ENCODE measurements at places on chromosomes 7 and 10.
A peak's percentile ranks its signal among the peaks of the same experiment; 100 is the strongest.

DNA sequence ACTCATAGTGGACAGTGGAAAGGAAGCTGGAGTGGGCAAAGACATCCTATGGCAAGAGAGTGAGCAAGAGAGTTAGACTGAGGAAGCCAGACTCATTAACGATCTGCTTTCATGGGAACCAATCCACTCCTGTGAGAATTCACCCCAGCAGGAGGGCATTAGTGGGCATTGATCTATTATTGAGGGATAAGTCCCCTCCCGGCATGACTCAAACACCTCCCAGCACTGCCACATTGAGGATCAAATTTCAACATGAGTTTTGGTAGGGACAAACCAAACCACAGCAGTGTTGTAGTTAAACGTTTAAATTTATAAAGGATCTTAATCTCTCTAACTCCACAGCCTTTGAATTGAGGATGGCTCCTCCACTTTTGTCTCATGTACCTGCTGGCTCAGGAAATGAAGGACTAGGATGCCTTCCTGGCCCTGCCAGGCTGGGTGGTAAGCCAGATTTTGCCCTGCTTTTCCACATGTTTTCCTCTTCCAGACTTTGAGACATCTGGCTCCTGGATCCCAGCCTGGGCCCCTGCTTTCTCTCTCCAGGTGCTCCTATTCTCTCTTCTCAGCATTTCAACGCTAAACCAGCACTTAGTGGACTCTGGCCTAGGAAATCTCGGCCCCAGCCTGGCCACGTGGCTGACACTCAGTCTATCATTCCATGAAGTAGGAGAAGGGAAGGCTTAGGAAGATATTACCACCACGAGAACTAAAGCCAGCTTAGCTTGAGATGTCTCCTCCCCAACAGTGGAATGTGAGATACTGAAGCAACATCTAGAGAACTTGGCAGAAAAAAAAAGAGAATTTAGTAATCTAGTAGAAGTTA, 96.5 kb upstream of the PIP4K2A start:
- DNase-seq: no peak

DNA sequence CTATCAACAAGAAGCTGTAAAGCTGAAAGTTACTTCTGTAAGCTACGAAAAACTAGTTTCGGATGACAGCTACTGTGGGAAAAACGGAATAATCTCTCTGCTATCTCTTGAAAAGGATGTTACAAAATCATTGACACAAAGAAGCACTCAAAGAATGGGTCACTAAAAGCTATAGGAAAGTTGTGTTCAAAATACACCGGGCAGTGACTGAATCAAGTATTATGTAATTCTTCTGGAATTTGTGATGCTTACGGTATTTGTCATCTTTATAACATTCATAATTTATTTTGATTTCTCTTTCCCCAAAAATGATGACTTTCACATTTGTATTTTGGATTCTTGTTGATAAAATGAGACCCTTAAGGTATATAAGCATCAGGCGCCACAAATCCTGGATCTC, 112.1 kb upstream of the KLF6 start:
- DNase-seq: no peak

GRCh38 chr10:96935148-96935547, 103.0 kb downstream of the LCOR start:
- no peak for DNase-seq

- no peak for DNase-seq
Observed at GRCh38 chr7:128841921-128842673, 11.9 kb downstream of the FLNC start.

- DNase-seq: no peak
Observed at GRCh38 chr7:56028942-56029630, 22.2 kb downstream of the PSPH start.

DNA sequence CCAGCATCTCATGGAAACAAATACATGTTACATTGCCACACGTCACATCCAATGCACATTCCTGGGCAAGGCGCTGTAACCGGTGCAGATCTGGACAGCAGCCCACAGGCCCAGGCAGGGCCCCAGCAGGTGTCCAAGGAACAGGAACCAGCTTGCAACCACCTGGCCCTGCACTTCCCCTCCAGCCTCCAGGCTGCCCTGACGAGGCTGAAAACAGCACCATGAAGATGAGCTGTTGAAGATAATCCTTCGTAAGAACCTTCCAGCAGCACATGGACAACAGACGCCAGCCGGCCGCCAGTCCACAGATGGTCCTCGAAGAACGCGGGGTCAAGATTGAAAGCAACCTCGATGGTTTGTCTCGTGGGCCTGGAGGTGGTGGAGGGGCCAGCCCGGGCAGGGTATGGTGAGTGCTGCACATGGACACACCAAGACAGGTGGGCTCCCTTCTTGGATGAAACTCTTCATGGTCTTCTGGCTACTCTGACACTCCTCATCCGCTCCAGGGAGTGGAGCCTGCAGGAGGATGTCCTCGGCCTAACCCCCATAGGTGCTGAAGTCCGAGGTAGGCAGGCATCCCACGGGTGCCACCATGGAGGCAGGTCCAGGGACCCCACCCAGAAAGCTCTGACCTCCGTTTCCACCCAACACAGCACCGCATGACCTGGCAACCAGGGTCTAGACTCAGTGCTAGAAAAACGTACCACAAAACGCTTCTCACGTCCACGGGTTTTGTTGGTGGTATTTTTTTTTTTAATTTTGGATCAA, 22.9 kb downstream of the PDGFA start:
- DNase-seq: no peak

GRCh38 chr10:68869623-68870022, 31.5 kb upstream of the DDX50 start:
- DNase-seq: no peak

GRCh38 chr7:97601931-97602457, 129.9 kb upstream of the TAC1 start:
- DNase-seq: no peak

DNA sequence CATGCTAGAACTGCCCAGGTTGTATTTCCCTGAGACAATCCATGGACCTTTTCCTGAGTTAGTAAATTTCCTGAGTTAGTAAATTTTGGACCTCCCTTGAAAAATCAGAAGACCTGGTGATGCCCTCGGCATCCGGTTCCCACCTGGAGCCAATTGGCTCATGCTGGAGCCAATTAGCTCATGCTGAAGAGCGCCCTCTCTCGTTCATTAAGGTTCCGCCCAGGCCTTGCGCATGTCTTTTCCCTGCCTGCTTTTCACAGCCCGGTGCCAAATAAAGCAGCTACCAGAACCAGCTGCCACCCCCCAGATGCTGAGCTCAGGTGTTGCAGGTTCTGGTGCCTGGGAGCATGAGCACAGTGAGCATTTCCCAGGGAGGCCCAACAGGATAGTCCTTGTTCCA, 96.2 kb downstream of the APBB1IP start:
- DNase-seq: no peak

- DNase-seq: no peak
Observed at GRCh38 chr10:121087129-121087528, 236.0 kb downstream of the WDR11 start.

- DNase-seq: no peak
Observed at GRCh38 chr7:121945480-121946236, 72.7 kb downstream of the PTPRZ1 start.

DNA sequence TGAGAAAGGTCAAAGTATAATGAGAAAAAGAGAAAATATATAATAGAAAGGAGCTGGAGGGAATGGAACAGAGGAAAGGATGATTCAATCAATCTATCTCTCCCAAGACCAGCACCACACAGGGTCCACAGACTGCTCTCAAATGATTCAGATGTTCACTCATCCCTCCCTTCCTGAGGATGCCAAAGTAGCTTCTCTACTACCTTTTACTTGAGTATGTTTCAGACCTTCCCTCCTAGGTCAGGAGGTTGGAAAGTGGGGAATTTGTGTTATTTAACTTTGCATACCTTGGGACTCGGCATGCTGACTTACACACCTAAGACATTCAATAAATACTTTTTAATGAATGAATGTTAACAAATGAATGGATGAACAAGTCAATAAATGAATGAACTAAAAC, 30.6 kb downstream of the CPVL start:
- DNase-seq: no peak

DNA sequence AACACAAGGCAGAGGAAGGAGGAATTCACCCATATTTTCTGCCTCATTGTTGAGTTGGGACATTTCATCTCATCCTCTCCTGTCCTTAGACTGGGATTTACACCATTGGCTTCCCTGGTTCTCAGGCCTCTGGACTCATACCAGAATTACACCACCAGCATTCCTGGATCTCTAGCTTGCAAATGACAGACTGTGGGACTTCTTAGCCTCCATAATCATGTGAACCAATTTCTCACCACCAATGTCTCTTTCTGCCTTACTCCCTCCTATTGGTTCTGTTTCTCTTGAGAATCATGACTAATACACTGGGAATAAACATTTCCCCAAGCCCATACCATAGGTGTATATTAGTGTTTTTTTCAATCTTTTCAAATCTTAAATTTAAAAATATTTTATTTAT, 2.9 kb upstream of the ZNF33A start:
- DNase-seq: no peak

DNA sequence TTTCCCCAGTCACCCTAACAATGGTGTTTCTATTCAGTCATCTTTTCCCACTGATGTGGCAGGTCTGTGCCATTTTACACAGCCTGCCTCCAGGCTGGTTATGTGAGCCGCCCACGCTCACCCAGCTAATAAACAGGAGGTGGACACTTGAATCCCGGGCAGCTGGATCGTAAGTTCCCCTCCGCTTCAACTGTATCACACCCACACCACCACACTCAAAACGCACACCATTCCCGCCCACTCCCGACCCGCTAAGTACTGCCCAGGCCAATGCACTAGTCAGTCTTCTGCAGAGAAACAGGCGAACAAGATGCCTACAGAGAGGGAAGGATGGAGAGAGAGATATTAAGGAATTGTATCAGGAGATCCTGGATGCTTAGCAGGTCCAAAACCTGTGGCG, 38.9 kb upstream of the PFKP start:
- no peak for DNase-seq

GRCh38 chr7:91367812-91368578, 103.8 kb downstream of the FZD1 start:
- no peak for DNase-seq

DNA sequence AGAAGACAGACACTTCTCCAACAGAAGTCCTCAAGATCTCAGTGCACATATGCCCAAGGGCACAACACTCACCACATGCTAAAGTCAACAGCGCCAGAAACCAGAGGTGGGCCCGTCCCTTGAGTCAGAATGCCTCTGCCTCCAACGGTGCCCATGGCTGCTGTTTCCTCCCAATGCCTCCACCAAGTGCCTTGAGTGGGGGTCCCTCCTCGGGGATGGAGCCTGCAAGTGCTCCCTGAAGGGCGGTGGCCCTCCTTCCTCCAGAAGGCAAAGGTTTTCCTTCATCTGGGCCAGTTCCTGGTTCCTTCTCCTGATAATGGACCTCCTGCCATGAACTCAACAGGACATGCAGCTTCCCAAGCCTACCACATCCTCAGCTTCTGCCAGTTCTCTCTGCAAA, 58.5 kb downstream of the TNS3 start:
- no peak for DNase-seq

GRCh38 chr7:24573554-24574338, 494 bp downstream of the PALS2 start:
- DNase-seq: peak; percentile 34

GRCh38 chr7:154568346-154568745, 434.6 kb downstream of the PAXIP1 start:
- DNase-seq: no peak

DNA sequence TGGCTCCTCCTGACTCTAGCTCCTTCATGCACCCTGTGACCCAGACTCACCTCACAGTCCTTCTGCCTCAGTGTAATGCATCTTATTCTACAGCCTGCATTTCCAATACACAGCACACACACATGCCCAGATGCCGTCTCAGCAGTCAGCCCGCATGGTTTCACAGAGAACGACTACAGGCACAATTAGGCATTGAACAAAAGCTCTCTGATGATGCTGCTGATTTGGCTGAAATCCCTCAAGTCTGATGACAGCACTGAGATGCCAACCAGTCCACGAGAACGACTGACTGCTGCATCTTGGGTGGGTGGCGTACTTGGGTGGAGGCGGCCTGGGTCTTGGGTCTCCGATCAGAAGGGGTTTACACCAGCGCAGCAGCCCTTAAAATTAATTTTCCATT, 200.4 kb downstream of the TAX1BP1 start:
- no peak for DNase-seq

DNA sequence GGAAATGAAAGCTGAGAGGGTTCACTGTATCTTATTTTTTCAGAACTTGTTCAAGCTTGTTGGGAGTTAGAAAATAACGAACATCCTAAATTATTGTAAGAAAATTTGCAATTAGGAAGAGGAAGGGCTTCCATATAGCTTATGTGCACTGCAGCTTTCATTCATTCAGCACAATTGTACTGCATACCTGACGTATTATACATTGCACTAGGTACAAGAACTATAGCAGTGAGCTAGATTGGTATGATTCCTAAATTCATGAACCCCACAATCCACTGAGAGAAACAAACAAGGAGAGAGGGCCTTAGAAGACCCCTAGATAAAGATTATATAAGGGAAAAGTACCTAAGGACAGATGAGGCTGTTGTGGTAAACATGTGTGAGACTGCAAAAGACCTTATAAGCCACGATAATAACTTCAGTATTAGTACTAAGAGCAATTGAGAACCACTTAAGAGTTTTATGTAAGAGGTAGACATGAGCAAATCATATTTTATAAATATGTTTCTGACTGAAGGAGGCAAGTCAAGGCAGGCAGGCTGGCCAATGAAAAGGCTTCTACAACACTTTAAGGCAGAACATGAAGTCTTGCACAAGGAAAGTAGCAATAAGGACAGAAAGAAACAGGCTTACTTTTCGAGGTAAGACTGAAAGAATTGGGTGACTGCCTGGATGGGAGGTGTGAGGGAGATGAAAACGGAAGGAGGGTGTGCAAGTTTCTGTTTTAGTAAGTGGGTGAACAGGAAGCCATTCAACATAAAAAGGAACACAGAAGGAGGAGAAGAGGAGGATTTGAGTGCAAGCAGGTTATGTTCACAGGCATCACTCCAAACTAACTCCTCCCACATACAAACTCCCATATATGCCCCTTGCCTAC, 77.9 kb upstream of the LRRN3 start:
- no peak for DNase-seq

- DNase-seq: no peak
Observed at GRCh38 chr10:48701941-48702340, 17.3 kb downstream of the WDFY4 start.

GRCh38 chr7:26857506-26858240, 6.7 kb downstream of the SKAP2 start:
- no peak for DNase-seq

- DNase-seq: no peak
Observed at GRCh38 chr10:63094881-63095280, 38.2 kb upstream of the NRBF2 start.

DNA sequence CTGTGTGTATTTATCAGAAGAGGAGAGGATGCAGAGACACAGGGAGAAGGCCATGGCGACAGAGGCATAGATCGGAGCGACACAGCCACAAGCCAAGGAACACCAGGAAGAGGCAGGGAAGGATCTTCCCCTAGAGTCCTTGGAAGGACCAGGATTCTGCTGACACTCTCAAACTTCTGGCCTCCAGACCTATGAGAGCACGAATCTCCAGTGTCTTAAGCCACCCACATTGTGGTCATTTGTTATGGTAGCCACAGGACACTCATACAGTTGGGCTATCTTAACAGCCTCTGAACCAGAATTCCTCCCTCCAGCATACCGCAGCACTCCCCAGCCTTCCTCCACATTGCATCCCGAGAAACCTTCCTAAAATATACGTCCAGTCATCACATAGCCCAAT, 367.0 kb upstream of the MGMT start:
- DNase-seq: no peak
